Activated T-cell treated with anti-CD3 and anti-CD28 coated beads for 1 hour (primary cell): ENCODE measurements at places on chromosomes 5 and 9.
A peak's percentile ranks its signal among the peaks of the same experiment; 100 is the strongest.

DNA sequence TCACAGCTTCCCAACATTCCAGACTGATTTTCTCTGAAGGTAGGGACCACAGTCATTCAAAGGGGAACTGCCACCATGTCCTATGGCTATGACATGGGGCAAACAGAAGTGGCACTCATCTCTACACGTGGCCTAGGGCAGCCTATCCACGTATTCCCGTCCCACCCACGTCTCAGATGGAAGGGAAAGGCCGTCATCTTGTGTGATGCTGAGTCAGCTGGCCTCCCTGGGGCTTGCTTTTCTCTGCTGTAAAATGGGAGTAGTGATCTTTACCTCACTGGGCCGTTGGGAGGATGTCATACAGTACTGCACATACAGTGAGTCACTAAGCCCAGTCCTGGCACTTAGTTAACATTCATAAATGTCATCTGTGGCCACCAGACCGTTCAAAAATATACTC, 72.3 kb downstream of the RAPGEF1 start:
- DNase-seq: peak; percentile 34

- DNase-seq: peak; percentile 58
Observed at GRCh38 chr9:113581865-113582697, 118.6 kb downstream of the RGS3 start.

- no peak for DNase-seq
Observed at GRCh38 chr5:107700481-107700880, 29.7 kb upstream of the EFNA5 start.

DNA sequence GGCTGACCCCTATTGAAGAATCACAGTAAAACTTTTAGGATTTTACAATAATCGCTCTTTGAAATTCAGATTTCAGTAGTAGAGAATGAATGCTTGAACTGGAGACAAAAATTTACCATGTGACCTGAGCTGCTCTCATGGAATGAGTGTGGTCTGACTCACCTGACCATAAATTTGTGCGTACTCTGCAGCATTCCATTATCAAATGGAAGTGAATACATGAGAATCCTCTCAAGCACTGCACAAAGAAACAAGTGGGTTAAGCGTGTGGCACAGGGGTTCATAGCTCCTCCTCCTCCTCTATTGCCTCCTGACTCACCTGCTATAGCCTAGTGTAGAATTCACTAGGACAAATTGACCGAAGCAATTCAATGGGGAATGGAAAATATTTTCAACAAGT, 269.8 kb upstream of the CDH9 start:
- DNase-seq: no peak

DNA sequence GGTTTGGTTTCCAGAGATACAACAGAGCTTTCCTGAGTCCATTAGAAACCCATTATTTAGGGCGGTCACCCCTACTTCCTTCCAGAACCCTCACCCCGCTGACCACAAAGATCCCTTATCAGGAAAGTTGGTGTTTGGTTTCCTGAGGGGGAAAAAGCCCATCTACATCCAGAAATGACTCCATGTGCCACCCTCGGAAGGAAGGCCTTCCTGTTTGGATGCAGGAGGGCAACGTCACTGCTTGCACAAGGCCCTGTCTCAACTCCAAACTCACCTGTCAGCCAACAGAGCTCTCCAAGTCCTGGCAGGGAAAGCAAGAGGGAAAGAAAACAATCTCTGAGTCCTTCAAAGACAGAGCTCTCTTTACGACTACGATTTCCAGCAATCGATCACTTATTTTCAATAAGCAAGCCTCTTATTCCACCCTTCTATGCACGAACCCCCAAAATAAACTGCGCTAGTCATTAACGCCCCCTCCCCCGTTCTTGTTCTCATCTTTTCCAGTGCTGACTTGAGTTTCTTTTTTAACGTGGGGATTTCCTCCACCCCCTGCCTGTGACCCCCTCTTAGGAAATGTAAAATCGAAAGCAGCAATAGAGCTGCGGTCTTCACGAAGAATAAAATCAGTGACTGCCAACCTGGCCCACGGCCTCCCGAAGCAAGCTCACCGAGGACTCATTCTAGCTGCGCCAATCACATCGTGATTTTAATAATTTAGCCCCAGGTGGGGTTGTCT, 35.7 kb upstream of the NTNG2 start:
- no peak for DNase-seq

GRCh38 chr9:96460470-96460869, 10.5 kb downstream of the HABP4 start:
- no peak for DNase-seq

DNA sequence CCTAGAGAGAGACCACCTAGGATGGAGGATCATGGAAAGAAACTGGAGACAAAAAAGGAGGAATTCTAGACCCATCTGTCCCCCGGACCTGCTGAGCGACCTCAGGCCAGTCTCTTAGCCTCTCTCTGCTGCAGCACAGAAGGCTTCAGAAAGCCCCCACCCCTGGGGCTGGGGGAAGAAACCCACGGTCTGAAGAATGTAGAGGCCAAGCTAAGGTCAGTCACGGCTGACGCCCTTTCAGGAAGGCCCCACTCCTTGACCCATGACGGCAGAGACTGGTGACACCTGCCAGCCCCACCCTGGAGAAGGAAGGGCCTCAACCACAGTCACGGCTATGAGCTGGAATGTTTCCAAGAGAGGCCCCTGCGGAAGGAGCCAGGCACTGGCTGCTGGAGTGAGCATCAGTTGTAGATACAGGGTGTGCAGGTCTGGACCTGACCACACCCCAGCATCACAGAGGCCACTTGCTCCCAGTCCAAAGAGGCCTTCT, 120.5 kb upstream of the BOD1 start:
- no peak for DNase-seq

GRCh38 chr5:139748505-139748826, 47.1 kb upstream of the PSD2 start:
- no peak for DNase-seq

DNA sequence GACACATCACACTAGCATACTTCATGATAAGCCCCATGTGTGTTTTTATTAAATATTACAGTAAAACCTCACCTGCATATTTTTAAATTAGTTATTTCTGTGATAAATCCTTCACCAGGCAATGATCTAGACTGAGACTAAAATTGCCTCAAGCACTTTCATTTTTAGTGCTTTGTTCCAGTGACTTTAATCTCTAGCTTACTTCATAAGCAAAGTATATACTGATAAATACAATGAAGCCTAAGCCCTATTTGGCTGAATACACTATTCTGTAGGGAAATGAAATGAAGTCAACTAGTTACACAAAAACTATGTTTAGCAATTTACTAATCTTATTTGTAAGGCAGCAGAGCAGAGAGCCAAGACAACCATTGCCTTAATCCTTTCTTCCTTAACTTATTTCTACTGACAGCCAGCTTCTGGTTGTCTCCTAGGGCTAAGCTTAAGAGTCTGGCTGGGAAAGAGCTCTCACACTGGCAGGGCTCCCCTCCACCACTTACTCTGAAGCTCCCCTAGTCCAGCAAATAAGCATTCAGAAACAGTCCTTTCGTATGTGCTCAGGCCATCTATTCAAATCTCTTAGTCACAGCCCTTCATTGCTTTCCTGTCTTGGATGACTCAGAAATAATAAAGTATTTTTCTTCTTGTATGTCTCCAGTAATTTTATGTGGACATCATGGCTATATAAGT, 31.4 kb upstream of the MTAP start:
- DNase-seq: no peak

GRCh38 chr5:127739807-127740384, 36.7 kb downstream of the CCDC192 start:
- no peak for DNase-seq

GRCh38 chr5:33937707-33938506, 1.7 kb downstream of the RXFP3 start:
- no peak for DNase-seq

GRCh38 chr5:64653766-64654560, 36.3 kb upstream of the SHISAL2B start:
- DNase-seq: no peak

- no peak for DNase-seq
Observed at GRCh38 chr5:147519380-147519779, 9.5 kb upstream of the DPYSL3 start.

DNA sequence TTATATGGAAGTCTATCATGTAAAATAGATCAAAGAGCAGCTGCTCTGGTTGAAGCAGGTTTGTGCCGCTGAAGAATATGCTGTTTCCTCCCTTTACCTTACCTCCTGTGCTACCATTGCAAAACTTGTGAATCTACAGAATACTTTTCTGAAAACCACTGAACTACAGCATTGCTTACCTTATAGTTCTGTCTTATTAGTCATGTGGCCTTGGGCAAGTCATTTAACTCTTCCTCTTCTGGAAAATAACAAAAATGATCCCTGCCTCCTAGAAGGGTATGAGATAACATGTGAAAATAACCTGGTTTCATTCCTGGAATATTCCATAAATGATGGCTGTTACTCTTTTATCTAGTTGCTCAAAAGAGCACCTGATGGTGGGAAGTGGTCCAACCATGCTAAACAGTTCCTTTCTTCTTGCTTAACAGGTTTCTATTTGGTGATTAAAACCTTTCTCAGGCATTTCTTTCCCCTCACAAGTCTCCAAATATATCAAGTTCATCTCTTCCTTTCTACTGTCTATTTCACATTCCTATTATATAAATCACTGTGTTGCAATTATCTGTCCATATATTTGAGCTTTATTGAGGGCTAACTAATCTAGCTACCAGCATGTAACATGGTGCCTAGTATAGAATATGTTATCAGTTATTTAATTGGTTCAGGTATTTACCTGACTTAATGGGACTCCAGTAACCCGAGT, 15.0 kb downstream of the TRIM32 start:
- no peak for DNase-seq

GRCh38 chr9:123419091-123419490, 63.1 kb downstream of the CRB2 start:
- no peak for DNase-seq

DNA sequence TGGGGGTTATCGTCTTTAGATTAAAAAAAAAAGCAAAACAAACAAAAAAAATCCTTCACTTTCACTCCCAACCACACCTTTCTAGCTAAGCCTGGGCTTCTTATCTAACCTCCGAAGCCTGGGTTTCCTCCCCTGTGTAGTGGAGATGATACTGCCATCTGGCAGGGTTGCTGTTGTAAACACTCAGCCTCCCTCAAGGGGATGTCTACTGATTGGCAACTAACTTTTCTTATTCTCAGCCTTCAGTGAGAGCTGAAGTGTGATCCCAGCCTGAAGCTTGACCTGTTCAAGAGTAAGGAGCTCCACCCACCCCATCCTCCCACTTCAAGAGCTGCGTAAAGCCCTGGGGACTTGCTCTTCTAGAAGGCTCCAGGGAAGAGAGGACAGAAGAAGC, 21.5 kb upstream of the WWC1 start:
- no peak for DNase-seq

DNA sequence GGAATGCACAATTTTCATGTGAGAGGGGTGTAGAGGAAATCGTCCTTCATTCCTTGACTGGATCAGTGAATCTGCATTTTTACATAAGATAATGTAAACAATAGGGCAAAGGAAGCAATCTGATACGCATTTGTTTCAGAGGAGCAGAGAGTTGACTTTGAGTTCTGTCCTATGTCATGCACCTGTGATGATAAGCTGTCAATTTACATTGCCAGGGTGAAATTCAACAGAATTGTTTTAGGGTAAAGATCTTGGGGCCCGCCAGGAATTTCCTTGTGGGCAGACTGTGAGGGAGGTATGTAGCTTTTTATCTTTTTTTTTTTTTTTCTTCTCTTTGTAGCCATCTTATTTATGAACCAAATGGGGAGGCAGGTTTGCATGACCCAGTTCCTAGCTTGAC, 58.3 kb upstream of the LARP1 start:
- DNase-seq: no peak

DNA sequence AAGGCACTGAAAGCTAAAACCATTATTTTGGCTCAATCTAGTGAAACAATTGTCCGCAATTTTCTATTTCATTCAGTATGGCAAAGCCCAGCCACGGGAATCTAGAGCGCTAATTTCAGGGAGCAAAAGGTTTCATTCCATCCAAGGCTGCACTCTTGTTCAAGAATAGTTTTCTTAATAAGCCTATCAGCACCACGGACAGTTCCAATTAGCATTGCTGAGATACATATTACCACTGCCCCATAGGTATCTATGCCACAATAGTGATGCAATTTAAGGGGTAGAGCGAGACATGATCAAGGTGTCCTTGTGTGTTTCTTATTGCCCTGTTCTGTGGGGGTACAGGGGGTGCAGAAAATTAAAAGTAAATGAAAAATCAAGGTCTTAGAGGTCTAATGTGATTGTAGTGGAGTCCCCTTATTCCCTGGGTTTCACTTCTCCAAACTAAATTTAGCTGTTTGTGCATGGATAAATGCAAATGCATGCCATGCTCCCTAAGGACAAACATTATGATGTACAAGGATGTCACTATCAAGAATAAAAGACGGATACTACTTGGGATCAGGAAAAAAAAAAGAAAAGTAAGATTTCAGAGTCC, 45.5 kb downstream of the SPOCK1 start:
- no peak for DNase-seq

DNA sequence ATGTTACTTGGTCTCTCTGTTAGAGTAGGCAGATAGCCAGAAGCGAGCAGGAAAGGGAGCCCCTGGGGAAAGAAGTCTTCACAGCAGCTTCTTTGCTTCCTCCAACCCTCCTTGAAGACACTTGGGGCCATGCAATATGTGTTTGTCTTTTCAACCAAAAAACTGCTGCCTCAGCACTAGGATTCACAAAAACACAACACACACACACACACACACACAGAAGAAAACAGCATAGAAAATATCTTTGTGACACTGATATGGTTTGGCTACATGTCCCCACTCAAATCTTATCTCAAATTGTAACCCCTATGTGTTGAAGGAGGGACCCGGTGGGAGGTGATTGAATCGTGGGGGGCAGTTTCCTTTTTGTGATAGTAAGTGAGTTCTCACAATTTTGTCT, 133.3 kb downstream of the CDH12 start:
- DNase-seq: no peak

GRCh38 chr5:10459080-10460055, 17.7 kb downstream of the ROPN1L start:
- no peak for DNase-seq

DNA sequence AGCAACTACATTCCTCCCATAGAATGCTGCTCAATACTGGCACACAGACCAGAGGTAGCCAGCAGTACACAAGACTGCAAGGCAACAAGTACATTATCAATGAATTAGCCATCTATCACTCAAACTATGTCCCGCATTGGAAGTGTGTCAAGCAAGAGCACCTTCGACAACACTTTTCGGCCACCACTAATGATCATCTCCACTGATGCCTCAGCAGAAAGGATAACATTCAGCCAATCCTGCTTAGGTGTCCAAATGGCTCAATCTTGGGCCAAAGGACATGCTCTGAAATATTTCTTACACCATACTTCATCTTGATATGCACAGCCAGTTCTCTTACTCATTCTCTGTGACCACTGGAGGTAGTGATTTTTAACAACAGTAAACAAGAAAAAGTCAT, 25.0 kb downstream of the SKP1 start:
- DNase-seq: no peak

DNA sequence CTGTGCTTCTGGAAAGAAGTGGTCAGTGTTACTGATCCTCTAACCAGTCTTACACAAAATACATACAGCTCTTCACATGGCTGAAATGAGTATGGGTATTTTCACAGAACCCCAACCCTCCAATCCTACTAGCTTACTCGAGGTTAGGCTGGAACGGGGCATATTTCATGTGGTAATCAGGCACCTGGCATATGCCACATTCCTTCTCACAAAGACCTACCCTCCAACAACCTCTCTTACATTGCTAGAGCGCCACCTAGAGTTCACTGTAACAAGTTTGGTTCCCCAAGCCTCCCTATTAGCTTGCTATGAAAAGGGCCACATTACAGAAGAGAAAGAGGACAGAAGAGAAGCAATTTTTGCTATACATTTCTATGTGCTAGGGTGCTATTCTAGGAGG, 597.3 kb downstream of the PRELID2 start:
- DNase-seq: no peak
